ENCODE measurements at places on chromosomes 3 and 15.

GRCh38 chr3:197889204-197889930 is 60.6 kb upstream of the RPL35A start:
- no peak for DNase-seq

GRCh38 chr15:93942269-93942694 is 289.1 kb upstream of the MCTP2 start:
- no peak for DNase-seq

DNA sequence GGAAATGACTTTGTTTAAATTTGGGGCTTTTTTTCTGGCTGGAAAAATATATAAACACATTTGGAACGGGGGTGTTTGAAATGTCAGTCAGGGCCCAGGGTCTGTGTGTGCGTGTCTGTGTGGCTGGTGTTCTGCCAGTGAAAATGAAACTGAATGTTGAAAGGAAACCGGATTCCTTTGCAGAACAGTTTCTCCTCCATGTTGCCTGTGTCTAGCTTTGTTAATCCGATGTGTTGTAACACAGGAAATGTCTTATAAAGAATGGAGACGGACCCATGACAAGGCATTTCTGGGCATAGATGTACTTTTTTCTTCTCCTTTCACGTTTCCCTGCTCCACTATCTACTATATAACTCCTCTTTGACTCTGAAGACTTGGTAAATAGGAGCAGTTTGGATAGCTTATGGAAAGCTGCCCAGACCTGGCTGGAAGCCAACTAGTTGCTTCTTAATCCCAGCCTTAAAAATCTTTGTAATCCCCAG is 2.8 kb downstream of the SQOR start:
- DNase-seq, result peak; percentile 8

- DNase-seq, result no peak
Measured at GRCh38 chr3:186166036-186166435, 57.1 kb upstream of the ETV5 start.

GRCh38 chr3:154791611-154792010 is 288.5 kb upstream of the MME start:
- DNase-seq, result no peak

DNA sequence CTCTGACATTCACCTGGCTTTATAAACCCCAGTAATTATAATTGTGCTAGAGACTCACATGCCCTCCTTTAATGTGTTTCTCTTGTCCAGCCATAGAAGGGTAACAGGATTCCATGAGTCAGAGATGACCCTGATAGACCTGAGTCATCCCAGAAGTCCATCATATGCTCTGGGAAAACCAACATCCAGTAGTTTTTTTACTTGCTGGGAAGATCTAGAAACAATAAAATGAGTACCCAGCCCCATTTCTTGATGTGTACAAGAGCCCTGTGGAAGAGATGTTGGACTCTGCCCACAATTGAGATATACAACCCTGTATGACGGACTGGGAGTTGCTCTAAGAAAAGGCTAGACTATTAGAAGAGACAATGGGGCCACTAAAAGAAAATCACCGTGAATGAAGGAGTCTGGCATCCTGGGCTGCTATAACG is 22.4 kb upstream of the THUMPD3 start:
- DNase-seq, result no peak

DNA sequence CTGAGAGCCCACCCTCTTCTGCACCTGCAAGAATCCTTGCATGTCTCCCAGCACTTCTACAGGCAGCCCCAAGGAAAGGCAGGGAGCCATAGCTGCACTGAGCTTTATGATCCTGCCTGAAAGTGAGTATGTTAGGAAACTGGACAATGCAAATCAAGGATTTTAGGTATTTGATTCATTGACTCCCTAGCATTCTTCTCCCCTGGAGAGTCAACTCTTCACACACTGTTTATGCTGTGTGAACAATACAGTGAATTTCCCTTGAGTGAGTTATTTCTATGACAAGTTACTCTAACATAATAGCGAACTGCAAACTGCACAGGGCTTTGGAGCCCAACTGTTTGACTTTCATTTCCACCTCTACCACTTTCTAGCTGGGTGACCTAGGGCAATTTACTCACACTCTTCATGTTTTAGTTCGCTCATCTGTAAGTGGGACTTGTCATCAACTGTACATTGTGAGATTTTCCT is 96.0 kb upstream of the PHLDB2 start:
- DNase-seq, result no peak

DNA sequence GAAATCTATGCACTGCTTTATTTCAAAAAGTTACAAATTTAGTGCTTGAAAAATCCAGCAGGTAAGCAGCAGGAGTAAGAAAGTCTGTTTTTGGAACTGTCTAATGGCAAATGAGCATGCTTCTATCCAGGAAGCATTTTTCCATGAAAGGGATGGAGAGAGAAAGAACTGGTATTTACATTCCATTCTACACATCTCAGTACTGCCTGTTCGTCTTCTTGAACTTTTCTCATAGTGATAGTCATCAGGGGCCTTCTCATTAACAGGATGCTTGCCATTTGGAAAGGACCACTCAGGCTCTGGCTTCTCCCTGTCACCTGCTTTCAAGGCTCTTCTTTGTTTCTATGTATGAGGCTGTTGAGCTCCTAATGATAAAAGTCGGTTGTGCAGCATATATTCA is 267.3 kb upstream of the IL12A start:
- no peak for DNase-seq

DNA sequence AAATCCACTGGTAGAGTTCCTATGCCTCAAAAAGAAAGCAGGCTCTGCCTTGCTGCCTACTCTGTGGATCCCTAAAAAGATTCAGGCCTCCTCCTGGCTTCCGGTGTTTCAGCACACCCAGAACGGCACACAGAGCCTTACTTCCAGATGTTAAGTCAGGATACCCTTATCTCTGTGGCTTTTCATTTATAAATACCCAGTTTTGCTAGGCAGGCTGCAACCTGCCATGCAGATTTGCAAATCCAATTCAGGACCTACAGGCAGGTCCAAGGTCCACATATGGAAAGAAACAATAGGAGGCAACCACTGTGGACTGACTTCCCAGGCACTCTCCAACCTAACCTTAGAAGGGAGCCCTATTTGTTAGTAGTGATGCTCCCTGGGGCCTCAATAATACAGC is 30.7 kb downstream of the EFL1 start:
- DNase-seq, result no peak

DNA sequence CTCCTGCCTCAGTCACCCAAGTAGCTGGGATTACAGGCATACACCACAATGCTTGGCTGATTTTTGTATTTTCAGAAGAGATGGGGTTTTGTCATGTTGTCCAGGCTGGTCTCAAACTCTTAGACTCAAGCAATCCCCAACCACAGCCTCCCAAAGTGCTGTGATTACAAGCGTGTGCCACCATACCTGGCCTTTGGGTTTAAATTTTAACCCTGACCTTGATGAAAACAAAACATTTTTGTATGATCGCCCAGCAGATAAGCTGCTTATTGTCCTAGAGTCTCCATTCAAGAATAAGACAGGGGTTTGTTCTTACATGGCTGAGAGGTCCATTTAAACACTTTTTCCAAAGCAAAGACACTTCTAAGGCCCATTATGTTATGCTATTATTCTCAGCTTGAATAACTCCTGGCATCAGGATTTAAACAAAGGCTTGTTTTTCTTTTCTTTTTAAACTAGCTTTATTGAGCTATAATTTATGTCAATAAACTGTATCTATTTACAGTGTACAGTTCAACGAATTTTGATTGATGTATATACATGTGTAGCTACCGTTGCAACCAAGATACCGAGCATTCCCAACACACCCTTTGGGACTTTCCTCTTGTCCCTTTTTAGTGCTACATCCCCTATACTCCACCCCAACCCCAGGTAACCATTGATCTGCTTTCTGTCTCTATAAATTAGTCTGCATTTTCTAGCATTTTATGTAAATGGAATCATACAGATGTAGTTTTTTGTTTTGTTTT is 1.4 kb upstream of the MUC13 start:
- DNase-seq, result no peak

DNA sequence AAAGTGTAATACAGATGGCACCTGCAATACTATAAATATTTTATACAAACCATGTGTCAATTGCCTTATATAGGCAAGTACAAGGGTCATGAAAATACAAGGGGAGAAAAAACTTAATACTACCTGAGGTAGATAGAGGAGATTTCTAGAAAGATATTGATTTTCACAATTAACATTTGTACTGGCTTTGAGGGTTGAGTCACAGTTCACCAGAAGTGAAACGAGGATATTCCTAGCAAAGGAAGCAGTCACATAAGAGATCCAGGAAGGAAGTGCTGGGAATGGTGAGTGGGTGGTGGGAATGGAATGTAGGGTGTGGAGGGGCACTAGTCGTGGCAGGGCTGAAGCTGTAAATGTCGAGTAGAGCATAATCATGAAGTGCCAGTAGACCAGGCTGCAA is 108.7 kb downstream of the P2RY1 start:
- DNase-seq, result no peak

- no peak for DNase-seq
Measured at GRCh38 chr15:57340682-57341259, 35.5 kb upstream of the CGNL1 start.

DNA sequence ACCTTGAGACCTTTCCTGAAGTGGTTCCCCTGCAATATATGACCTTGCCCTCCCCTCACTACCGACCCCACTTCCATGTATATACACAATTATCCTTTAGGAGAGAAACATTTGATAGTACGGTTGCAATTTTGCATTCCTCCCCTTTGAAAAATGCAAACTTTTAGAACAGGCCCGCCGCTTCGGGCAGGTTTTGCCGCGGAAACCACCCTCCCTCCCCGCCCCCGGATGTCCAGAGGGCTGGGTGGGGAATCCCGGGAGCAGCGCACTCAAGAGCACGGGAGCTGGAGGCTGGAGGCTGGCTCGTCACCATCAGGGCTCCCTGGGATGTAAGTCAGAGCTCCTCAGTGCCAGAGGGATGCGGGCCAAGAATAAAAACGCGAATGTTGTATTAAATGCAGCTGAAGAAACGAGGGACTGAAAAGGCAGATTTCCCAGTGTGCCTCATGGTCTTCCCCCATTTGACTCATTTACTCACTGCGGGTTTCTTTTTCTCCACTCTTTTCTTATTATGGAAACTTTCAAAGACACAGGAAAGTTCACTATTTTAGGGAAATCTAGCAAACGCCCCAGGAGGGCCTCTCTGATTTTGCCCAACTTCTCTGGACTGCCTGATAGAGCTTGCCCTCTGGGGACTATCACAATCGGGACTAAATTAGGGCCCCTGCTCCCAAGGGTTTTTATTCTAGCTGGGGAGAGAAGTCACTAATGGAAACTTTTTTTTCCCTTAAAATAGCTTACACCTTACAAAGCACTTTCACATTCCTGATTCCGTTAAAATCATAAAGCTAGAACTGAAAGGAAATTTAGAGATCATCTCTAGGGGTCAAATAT is 2.9 kb upstream of the USP3 start:
- DNase-seq, result no peak
